ENCODE measurements at places on chromosomes 3 and 15.

GRCh38 chr15:59166166-59166565 is 40.5 kb upstream of the LDHAL6B start:
- no peak for ATAC-seq

- no peak for ATAC-seq
These were observed 21.3 kb downstream of the CHD2 start for GRCh38 chr15:92921215-92922131.

- ATAC-seq: peak; percentile 95
These were observed 58.8 kb downstream of the CLASP2 start for GRCh38 chr3:33658991-33659848.

GRCh38 chr15:67004142-67004541 is 61.3 kb upstream of the SMAD3 start:
- ATAC-seq: no peak

DNA sequence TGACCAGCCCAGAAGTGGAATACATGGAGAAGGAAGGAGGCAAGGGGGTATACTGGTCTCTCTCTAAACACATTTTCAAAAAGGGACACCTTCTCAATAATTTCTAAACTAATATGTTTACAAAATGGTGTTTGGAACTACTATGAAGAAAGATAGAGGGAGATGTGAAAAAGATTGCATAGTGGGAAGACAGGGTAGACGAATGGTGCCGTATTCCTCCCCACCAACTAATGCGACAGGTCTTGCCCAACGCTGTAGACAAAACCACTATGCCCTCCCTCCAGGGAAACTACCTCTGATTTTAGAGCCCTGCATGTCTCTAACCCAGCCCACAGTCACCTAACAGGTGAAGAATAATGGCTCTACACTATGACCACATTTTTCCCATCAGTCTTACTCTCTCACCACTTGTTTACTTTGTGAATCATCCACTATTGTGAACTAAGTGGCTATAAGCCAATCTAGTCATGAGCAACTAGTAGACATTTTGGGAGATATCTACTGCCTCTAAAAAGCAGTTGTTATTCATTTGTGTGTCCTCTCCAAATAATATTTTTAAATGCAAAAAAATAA is 108.2 kb upstream of the UBE2E2 start:
- ATAC-seq: no peak

- ATAC-seq: no peak
These were observed 43.5 kb downstream of the CEMIP start for GRCh38 chr15:80822676-80823075.

GRCh38 chr3:98763076-98763475 is at the start of gene ST3GAL6:
Gene ST3GAL6 (plus strand): TSS chr3:98763340. CDS start chr3:98768441, 5,101 bp downstream.
- peak; percentile 65 for ATAC-seq

GRCh38 chr3:70916375-70917055 is 604.1 kb upstream of the MDFIC2 start:
- peak; percentile 47 for ATAC-seq

Measured in SK-N-SH treated with all-trans-retinoic acid at 6 μM for 48 hours (cell line).